Activated CD8-positive, alpha-beta memory T cell treated with anti-CD3 and anti-CD28 coated beads, Interleukin-2, amount 10 ng/mL, durations not matched to agents 7 days and 5 days (primary cell): ENCODE measurements at places on chromosomes 5 and 9. TPM values are rescaled to one million over a fixed set of nuclear protein-coding genes. Genes with fewer than 3 reads are reported as not detected.

GRCh38 chr5:29134418-29134817, 2059.1 kb upstream of the CDH6 start:
- H3K36me3 ChIP-seq = no peaks in the 10 kb centered on the region
- no peak overlapping the region for H3K4me3 ChIP-seq
- no peak for DNase-seq
- no peak overlapping the region for H3K27ac ChIP-seq
- no peaks in the 10 kb centered on the region for H3K27me3 ChIP-seq

- H3K4me1 ChIP-seq = peaks cover 11% of the 10 kb centered on the region
- H3K4me3 ChIP-seq = no peak overlapping the region
- H3K27ac ChIP-seq = no peak overlapping the region
- peak; percentile 64 for DNase-seq
- H3K36me3 ChIP-seq = no peaks in the 10 kb centered on the region
Measured at GRCh38 chr5:16726538-16726946, 109.7 kb upstream of the RETREG1 start.

DNA sequence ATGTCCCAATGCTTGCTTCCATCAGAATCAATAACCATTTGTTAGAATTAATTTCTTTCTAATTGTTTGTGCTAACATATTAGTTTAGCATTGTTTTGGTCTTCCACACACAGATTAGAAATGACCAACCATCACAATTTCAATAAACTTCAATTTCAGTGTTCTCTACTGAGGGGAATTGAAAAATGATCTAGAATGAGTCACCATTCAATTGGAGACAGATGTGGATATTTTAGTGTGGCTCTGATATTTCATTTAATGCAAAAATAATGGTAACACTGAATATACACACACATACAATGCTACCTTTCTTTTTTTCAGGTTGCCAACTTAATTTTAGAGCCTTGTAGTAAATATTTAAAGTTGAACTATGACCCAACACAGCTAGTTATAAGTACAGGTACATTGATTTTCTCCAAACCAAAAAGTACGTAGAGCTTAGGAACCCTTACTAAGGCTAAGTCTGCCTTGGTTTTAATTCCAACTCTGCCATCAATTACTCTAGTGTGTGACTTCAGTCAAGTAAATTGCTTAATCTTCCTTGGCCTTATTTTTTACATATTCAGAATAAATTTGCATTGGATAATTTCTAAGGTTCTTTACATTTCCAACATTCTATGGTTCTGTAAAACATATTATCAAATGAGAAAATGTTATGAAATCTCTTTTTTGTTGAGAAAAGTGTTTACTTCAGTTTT, 143.9 kb downstream of the DMRTA1 start:
- DNase-seq = no peak
- H3K4me3 ChIP-seq = no peak overlapping the region
- no peaks in the 10 kb centered on the region for H3K36me3 ChIP-seq
- no peaks in the 10 kb centered on the region for H3K4me1 ChIP-seq

DNA sequence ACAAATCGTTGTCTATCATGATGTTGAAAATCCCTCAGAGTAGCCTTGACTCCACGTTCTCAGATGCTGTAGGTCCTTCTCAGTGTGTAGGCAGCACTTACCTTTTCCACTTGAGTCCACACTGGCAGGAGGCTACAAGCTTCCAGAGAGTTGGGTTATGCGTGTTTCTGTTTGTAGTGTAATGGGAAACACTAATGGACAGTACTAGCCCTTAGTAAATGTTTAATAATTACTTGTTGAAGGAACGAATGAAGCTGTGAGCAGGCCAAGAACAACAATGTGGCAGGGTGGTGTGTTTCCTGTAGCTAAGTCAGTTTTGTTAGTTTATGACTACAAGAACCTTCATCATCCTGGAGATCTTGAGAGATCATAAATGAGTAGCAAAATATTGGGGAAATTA, 83.5 kb downstream of the ARHGAP26 start:
- H3K27me3 ChIP-seq = no peaks in the 10 kb centered on the region
- H3K36me3 ChIP-seq = peaks cover 2% of the 10 kb centered on the region
- no peak overlapping the region for H3K27ac ChIP-seq
- H3K4me1 ChIP-seq = peaks cover 13% of the 10 kb centered on the region
- H3K4me3 ChIP-seq = no peak overlapping the region
- no peak for DNase-seq

DNA sequence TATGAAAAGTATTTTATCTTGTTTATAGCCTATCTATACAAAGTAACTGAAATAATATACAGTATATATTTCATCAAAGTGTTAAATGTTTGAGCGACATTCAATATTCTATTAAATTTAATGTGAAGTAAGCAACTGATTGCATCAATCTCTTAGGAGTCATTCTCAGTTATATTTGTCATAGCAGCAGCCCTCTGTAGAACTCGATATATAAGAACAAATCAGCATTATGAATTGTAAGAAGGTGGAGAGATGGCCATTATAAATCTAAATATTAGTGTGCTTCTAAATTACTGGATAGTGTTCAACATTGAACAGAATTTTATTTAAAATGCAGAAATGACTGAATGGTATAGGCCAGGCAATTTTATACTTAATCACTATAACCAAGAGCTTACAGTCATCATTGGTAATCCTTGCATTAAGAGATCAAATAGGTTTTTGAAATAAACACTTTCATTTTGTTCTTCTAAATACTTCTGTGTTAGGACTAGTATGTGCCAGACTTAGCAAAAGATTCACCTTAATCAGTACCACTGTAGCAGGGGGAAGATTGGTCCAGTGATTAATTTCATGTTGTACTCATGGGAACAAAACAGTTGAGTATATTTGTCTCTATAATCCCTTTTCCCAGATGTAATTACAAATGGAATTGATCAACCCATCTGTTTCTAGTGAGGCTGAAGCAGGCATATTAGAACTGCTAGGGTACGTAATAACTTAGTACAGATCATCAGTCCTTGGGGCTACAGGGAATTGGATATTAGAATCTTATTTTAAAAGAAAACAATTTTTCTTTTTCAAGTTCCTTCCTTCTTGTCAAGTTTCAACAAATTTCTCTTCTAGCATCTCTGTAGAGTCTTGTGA, 108.3 kb upstream of the TYRP1 start:
- H3K4me1 ChIP-seq = no peaks in the 10 kb centered on the region
- no peak overlapping the region for H3K27ac ChIP-seq
- DNase-seq = no peak
- no peak overlapping the region for H3K4me3 ChIP-seq

- no peaks in the 10 kb centered on the region for H3K4me1 ChIP-seq
- no peak overlapping the region for H3K27ac ChIP-seq
- H3K27me3 ChIP-seq = no peaks in the 10 kb centered on the region
Measured at GRCh38 chr9:95074632-95075031, 242.9 kb downstream of the FANCC start.

GRCh38 chr9:93944011-93944410, 11.1 kb downstream of the BARX1 start:
- peaks cover 80% of the 10 kb centered on the region for H3K27me3 ChIP-seq
- H3K36me3 ChIP-seq = no peaks in the 10 kb centered on the region
- H3K4me3 ChIP-seq = no peak overlapping the region
- DNase-seq = no peak
- H3K4me1 ChIP-seq = peaks cover 6% of the 10 kb centered on the region

- H3K4me3 ChIP-seq = peak overlapping the region; percentile 68
- peaks cover 17% of the 10 kb centered on the region for H3K4me1 ChIP-seq
- no peaks in the 10 kb centered on the region for H3K36me3 ChIP-seq
- H3K27me3 ChIP-seq = peaks cover 67% of the 10 kb centered on the region
- no peak for DNase-seq
Measured at GRCh38 chr9:111599955-111600343, 502 bp upstream of the PTGR1 start.

- peaks cover 31% of the 10 kb centered on the region for H3K36me3 ChIP-seq
- H3K4me3 ChIP-seq = no peak overlapping the region
- DNase-seq = no peak
Measured at GRCh38 chr5:111387361-111387760, 125.0 kb downstream of the STARD4 start.

DNA sequence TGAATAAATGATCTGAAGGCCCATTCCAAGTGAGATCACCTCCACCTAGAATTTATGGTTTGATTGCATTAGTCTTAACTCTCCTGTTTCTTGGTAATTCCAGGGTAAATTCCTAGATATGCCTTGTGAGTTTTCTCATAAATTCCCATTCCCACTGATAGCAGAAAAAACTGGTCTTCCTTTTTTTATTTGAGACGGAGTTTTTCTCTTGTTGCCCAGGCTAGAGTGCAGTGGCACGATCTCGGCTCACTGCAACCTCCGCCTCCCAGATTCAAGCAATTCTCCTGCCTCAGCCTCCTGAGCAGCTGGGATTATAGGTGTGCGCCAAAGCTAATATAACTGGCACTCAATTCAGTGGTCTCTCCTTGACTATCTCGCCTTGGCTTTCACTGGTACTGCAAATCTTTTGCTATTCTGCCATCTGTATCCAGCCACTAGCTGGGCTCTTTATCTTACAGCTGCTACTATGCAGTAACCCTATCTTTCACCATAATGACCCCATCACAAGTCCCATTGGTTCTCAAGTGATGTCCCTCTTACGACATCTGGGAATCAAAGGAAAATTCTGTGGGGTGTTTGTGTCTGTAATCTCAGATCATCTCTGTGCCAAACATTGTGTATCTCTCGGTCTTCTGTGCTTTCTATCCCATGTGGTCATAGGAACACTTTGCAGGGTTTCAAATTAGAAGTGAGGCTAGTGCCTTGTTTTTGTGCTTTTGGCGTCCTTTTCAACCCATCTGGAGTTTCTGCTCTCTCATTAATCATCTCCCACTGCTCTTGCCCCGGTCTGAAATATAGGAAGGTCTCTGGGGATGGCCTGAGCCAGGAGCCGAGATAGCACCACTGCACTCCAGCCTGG, 14.4 kb downstream of the HNRNPK start:
- peaks cover 2% of the 10 kb centered on the region for H3K27me3 ChIP-seq
- H3K27ac ChIP-seq = peak overlapping the region; percentile 30
- H3K4me3 ChIP-seq = no peak overlapping the region
- H3K4me1 ChIP-seq = peaks cover 8% of the 10 kb centered on the region
- peaks cover 39% of the 10 kb centered on the region for H3K36me3 ChIP-seq

DNA sequence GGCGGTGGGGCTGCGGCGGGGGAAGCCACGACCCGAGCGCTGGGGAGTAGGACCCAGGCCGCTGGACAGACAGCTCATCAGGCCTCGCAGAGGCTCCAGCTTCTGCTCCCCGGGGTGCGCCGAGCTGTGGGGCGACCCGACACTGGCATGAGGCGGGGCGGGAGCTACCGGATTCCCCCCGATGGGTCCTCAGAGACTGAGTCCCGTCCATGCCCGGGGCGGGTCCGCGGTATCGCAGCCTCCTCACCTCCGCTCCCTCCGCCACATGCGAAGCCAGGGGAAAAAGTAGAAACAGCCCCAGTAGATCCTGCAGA, 2.6 kb upstream of the CCL27 start:
- peaks cover 29% of the 10 kb centered on the region for H3K4me1 ChIP-seq
- H3K27ac ChIP-seq = peak overlapping the region; percentile 90
- H3K4me3 ChIP-seq = peak overlapping the region; percentile 80

GRCh38 chr5:73411936-73412596, 36.5 kb downstream of the FOXD1 start:
- H3K27ac ChIP-seq = no peak overlapping the region
- no peak overlapping the region for H3K4me3 ChIP-seq
- H3K27me3 ChIP-seq = peaks cover 46% of the 10 kb centered on the region
- no peaks in the 10 kb centered on the region for H3K36me3 ChIP-seq
- H3K4me1 ChIP-seq = no peaks in the 10 kb centered on the region

GRCh38 chr9:81890104-81890503, 38.1 kb upstream of the SPATA31D4 start:
- H3K36me3 ChIP-seq = no peaks in the 10 kb centered on the region
- no peaks in the 10 kb centered on the region for H3K27me3 ChIP-seq
- H3K4me1 ChIP-seq = no peaks in the 10 kb centered on the region

DNA sequence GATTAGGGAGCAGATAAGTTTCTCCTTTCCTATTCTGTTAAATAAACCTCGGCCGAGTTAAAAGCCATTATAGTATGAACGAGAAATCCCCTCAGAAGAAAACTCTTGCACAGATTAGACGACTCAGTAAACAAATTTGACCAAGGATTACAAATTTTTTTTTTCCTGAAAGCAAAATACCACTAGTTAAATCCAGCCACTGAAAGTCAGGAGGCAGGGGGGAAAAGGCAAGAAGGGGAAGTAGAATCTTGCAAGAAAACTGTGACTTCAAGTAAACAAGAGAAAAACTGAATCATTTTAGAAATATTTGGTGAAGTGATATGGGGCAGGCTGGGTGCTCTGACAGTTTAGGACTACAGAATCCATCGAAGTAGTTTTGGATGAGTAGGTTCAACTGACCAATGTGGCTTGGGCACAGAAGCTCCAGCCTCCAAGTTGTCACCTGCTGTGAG, 251.0 kb downstream of the DENND1A start:
- H3K27ac ChIP-seq = no peak overlapping the region
- no peaks in the 10 kb centered on the region for H3K27me3 ChIP-seq
- no peak for DNase-seq

DNA sequence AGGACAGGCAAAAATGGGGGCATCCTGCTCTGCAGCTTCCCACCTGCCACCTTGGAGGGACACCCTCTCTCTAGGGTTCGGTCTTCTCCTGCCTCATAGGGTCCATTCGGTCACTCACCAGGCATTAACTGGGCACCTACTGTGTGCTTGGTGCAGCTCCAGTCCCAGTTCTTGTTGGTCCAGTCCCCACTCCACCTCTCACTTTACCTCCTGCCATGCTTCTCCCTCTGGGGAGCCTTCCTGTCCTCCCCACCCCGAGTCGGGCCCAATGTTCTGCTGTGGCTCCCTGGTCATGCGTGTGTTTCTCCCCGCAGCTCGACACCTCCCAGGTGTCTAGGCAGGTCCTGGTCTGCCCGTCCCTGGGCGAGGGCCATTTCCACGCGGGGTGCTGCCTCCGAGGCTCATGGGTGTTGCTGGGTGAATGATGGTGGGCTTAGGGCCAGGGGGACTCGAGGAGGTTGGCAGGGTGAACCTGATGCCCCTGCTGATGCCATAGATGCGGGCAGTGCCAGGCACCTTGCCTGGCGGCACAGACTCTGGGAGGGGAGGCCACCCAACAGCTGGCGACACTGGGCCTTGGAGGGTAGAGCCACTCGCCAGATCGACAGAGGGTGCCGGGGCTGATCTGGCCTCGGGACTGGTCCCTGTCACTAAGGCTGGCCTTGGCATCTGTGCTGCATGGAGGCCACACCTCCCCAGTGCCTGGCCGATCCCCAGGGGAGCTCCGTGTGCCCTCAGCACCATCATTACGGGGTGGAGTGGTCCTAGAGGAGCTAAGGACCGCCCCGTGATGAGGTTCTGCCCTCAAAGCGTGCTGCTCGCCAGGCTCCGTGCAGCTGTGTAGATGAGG, 66.0 kb upstream of the RNU6ATAC start:
- no peaks in the 10 kb centered on the region for H3K27me3 ChIP-seq
- H3K4me1 ChIP-seq = no peaks in the 10 kb centered on the region
- H3K4me3 ChIP-seq = no peak overlapping the region

GRCh38 chr9:137077010-137077747, at the start of gene UAP1L1:
TSS of gene UAP1L1 (plus strand) at chr9:137077517. CDS start at chr9:137077533, 16 bp downstream.
- peaks cover 18% of the 10 kb centered on the region for H3K4me1 ChIP-seq
- no peaks in the 10 kb centered on the region for H3K27me3 ChIP-seq
- H3K36me3 ChIP-seq = peaks cover 7% of the 10 kb centered on the region

Gene SOHLH1
- not detected for total RNA-seq

Gene LCN10
- not detected for total RNA-seq

Gene PLCXD3
- not detected for total RNA-seq

Gene GGTA1
- 1.6 TPM for total RNA-seq

Gene PRRT1B
- not detected for total RNA-seq

Gene SMIM33
- 0.07 TPM for total RNA-seq

Gene NUTM2G
- total RNA-seq = not detected

Gene RNF183
- not detected for total RNA-seq

Gene SLC30A5
- 31.4 TPM for total RNA-seq

Gene OSTF1
- 198 TPM for total RNA-seq

Gene RASGRF2
- 12.3 TPM for total RNA-seq

Gene HOMER1
- 2.5 TPM for total RNA-seq

Gene PIP5K1B
- total RNA-seq = 23.2 TPM

Gene IL7R
- total RNA-seq = 10.4 TPM
